NCI-H1694 treated with DMSO at 0.1 percent for 48 hours (cell line): ENCODE measurements at places on chromosomes 12 and 14.

DNA sequence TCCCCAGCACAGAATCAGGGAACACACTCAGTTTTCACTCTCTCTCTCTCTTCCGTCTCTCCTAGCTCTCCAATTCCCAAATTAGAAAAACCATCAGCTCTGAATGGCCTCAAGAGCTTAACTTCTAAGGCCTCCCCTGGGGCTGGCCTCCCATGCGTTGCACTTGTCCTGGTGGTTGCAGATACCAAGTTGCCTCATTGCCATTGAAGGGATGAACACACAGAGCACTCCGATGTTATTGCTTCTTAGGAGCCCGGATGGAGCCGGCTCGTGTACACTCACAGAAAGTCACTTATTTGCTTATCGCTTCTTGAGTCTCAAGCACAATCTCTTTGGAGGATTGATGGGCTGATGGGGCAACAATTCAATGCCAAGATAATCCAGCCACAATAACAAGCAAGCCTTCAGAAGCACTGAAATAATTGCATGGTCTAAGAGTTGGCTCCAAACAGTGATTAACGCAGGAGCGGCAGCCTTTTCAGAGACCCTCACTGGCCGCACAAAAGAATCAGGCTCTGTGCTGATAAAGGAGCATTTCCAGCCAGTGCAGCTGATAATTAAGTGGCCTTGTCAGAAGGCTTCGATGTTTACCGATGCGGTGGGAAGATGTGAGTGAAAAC lies 175.8 kb upstream of the TMEM132C start:
- DNase-seq: no peak

DNA sequence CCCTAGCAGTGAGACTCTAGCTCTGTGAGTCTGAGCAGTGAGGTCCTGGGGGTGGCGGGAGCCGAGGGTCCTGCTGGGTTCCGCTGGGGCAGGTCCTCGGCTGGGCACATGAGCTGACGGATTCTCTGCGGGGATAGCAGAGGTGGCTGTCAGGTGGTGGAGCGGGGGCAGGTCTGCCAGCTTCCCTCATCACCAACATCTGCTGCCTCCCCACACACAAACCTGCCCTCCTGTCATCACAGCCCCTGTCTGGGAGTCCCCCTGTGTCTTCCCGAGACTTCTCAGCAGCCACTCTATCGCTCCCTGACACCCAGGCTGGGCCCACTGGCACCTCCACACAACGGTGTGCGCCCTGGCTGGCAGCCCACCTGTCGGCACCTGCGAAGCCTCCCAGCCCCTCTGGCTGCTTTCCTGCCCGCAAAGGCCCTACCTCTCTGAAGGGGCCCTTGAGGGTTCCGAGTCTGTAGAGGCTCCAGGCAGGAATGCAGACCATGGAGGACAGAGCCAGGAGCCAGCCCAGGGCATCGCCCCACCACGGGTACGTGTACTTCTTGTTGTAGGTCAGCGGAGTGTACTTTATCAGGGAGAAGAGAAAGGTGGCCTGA lies 7.1 kb upstream of the SLC6A12 start:
- no peak for DNase-seq

DNA sequence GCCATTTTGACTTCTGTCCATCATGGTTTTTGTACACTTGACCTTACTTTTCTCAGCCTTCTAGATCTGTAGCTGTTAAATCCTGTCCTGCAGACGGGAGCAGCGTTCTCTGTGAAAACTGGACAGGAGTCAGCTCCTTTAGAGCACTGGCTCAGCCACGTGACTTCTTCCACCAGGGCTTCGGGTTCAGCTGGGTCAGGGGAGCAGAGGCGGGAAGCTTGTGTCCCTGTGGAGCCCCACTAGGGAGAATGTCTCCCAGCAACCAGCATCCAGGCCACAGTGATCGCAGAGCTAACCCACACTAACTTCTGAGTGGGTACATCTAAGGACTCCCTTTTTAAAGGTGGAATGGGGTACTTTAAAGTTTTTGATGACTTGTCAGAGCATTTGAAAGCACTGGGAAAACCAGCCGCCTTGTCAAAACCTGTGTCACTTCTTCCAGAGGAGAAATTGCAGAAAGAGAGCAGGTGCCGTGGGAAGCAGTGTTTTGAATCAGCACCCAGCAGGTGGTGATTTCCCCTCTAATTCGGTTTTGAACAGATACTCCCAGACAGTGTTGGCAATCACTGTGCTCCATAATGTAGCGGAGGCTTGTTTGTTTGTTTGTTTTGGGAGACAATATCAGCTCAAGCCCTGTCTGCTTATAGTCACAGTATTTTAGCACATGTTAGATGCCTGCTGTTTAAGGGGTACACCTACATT lies 17.9 kb downstream of the DERA start:
- no peak for DNase-seq

GRCh38 chr12:6532927-6533652 lies 1.2 kb upstream of the GAPDH start:
- peak; percentile 77 for DNase-seq

DNA sequence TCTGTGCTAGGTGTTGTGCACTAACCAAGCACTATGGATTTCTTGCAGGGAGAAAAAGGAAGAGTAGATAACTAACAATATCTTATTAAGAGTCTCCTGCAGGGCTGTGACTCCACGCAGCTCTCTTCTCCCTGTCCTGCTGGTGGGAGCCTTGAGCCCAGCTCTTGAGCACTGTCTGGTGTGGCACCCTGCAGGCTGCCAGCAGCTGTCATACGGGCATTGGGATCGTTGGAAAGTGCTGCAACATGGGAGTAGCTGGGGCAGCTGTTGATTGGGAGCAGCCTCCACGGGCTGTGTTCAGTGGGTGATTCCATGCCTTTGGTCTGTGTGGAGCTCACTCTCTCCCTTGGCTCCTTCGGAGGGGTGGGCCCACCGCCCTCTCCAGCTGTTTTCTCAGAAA lies 125.3 kb downstream of the FBXL14 start:
- no peak for DNase-seq

- no peak for DNase-seq
These were observed 57.1 kb downstream of the STON2 start for GRCh38 chr14:81342850-81343580.

DNA sequence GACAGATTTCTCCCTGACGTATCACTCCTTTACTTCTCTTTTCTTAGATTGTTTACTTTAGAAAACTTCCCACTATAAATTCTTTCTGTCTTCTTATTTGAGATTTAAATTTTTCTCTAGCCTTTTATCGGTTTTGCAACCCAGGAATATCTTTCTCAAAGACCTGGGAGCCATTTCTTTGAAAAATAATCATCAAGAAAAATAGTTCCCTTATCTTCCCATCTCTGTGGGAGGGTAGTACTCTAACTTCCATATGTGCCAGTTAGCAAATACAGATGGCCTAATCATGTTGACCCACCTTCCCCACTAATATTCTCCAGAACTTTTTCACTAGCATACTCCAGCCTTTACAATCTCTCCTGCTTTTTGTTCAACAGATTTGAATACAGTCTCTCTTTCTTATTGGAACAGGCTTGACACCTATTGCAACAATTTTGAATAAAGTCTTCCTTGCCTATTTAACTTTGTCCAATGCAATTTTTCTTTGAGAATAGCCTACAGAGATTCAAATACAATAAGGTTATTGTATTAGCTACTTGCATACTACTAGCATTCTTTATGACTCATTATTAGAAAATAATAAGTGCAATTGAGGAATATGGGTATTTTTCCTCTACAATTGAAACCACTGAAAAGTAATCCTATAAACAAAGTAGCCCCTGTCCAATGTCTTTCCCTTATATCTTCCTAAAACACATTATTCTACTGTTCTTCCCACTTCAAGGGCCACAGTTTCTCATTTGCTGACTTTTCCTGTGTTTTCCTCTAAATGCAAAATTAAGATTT lies 27.4 kb upstream of the KLRB1 start:
- no peak for DNase-seq

- no peak for DNase-seq
These were observed 2.4 kb upstream of the TCL1B start for GRCh38 chr14:95683793-95684192.

- DNase-seq: no peak
These were observed 38.2 kb downstream of the TRAFD1 start for GRCh38 chr12:112163471-112163991.

DNA sequence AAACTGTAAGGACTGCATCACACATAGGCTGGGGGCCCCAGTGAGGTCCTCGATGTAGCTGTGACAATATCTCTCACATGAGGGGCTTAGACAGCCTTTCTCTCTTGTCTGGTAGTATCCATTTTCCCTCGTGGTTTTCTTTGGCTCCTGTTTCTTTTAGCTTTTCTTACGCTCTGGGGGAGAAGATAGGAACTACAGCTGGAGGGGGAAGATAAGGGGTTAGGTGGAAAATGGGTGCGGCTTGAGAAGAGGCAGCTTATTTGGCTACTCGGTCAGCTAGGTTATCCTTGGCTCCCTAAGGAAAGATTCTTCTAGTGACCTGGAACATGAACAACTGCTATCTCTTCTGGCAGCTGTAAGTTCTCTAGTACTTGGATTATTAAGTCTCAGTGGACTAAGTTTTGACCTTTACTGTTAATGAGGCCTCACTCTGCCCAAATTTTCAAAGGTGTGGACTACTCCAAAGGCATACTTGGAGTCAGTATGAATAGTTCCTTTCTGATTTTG lies 28.7 kb upstream of the CPNE8 start:
- no peak for DNase-seq

DNA sequence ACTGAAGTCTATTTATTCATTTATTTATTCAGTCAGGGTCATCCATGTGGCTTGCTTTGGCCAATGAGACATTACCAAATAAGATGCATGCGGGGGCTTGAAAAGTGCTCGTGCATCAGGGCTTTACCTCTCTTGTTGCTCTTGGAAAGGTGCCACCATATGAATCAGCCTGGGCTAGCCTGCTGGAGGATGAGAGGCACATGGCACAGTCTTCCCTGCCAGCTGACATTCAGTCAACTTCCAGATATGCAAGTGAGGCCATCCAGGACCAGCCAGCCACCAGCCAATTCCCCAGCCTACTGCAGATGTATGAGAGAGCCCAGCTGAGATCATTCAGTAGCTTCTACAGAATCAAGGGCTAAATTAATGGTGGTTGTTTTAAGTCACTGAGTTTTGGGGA lies 105.2 kb upstream of the RPH3A start:
- DNase-seq: peak; percentile 98

DNA sequence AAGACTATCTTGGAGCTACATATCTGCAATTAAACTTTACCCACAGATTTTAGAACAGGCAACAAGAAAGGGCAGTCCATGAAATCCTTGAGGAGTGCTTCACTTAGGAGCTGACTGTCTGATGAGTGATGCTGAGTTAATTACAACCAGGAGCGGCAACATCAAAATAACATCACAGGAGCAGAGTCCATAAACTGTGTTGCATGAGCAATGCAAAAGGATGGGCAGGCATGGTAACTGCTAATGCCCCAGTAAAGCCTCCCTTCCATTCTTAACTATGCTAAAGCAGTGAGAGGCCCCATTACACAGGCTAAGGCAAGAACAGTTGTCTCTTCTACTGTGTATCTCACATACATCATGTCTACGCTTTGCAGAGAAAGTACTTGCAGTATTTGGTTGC lies 156.6 kb downstream of the PAX9 start:
- DNase-seq: no peak

- no peak for DNase-seq
These were observed at the start of gene MMP19 for GRCh38 chr12:55842681-55843429. TSS of gene MMP19 (minus strand) at chr12:55842936. CDS start at chr12:55842830, 106 bp downstream.

DNA sequence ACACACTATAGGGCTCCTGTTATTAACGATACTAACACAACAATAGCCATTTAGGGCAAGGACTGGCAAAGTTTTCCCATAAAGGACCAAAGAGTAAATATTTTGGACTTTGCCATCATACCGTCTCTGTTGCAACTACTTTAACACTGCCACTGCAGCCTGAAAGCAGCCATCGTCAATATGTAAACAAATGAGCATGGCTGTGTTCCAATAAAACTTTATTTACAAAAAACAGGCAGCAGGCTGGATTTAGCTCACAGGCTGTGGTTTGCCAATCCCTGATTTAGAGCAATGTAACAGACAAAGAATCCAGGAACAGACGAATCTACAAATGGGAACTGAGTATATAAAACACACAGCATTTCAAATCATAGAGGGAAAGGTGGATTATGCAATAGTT lies 84.1 kb downstream of the FRMD6 start:
- no peak for DNase-seq

- no peak for DNase-seq
These were observed 46.4 kb downstream of the TCHP start for GRCh38 chr12:109946505-109946904.

DNA sequence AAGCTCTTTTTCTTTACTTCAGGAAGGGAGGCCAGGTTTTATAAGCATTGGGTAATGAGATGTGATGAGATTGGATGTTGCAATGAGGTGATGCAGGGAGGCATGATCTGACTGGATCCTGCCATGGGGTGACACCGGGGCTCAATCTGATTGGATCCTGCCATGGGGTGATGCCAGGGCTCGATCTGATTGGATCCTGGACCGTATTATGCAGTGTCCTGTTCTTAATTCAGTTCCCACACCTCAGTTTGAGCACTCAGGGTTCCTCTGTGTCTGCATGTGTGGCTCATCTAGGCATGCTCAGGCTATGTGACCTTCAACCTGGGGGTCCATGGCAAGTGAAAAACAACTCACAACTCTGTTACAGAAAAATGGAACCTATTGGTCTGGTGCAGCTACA lies 166.4 kb downstream of the SLC15A4 start:
- DNase-seq: no peak

DNA sequence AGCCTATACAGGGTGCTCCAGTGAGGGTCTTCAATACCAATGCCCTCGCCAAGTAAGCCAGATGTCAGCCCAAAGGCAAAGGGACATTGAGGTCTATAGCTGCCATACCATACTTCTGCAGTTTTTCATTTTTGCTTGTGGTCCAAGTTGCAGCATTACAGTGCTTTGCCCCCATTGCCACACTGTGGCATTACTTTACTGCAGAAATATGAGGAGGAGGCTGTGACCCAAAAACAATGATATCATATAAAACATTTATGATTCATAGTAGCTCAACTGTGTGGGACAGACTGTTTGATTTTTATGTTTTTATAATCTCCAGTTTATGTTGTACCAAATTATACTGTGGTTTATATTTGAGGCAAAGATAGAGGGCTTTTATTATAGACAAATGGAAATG lies 64.1 kb downstream of the KIAA0586 start:
- DNase-seq: no peak

DNA sequence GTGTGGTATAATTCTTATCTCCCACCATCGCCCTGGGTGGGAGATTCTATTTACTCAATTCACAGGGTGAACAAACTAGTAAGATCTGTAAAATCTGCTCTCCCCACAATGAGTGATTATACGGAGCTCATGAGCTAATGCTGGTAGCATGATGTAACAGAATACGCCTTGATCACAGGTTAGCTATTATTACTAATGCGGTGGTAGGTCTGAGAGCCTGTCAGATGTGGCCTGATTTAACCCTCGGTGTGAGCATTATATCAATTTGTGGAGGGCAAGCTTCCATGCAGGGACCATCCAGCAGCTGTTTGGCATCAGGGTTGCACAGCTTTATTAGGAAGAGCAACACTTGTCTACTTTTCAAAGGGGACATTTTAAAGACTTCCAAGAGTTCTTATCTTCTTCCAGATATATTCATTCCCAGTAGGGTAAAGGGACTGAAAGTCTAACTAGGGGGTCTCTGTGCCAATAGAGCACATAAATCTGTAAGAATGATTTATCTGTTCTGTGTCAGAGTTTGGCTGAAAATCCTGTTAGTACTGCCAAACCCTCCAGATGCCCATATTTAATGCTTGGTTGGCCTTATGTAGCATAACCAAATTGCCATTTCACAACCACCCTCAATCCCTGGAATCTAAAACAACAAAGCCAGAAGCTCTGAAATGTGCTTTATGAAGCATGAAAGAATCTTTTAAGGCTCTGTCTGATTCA lies 18.7 kb downstream of the TSHR start:
- peak; percentile 100 for DNase-seq

GRCh38 chr14:91692075-91692474 lies 39.8 kb downstream of the CATSPERB start:
- no peak for DNase-seq

- DNase-seq: no peak
These were observed 700.4 kb upstream of the TBX3 start for GRCh38 chr12:115384391-115384790.
